Right cardiac atrium (tissue), 5 donors: ENCODE measurements at places on chromosomes 7 and 10.

DNA sequence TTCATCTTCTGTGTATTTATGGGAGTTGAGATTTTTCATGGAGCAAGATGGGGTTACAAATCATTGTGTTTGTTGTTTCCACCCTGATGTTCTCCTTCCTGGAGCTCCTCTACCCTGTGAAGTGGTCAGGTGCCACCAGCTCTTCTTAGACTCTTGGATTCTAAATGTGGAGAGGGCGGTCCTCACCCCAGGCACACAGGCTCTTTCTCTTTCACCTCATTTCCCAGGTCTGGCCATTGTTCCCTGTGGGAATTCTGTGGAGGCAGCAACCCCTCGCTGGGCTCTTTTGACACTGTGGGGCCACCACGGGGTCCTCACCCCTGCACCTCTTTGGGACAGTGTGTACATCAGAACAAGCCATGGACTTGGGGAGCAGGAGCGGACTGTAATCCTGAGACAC, 95.9 kb downstream of the TRRAP start:
- DNase-seq, result no peak

DNA sequence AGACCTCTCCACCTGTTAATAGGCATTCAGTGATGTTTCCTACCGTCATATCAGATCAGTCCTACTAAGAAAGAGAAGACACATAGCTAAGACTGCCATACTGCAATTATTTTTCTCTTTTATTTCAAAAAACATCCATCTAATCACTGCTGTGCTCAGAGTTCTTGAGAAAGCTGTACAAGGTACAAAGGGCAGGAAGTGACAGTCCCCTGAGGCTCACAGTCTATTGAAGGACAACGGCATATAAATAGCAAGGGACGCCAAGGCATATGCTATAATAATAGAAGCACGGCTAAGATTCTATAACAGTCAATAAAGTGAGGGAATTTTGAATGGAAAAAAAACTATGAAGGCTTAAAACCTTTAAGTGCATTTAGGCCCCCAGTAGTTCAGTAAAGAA, 415.3 kb upstream of the NRP1 start:
- DNase-seq, result no peak

- no peak for DNase-seq
Measured at GRCh38 chr7:84720456-84721097, 466.3 kb downstream of the SEMA3D start.

- DNase-seq, result no peak
Measured at GRCh38 chr10:35058134-35058533, 32.0 kb downstream of the CUL2 start.

DNA sequence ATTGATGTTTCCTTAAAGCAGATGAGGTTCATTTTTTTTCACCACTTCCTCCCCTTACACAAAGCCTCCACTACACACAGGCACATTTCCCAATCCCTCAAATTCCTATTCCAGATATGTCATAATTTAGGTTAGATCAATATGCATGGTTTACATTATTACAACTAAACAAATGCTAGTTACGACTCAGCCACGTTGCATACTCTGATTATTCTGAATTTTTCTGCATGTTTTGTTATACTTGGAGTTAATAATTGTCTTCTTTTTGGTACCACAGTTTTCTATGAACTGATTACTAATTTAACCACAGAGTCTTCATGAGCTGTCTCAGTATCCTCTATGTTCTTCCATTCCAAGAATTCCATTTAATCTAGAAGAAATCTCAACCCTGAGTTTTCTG, 4.4 kb upstream of the BICC1 start:
- DNase-seq, result no peak

- DNase-seq, result no peak
Measured at GRCh38 chr7:155763691-155764437, 48.4 kb downstream of the SHH start.

GRCh38 chr7:107939573-107940489, 48.8 kb downstream of the DLD start:
- DNase-seq, result peak; percentile 84

DNA sequence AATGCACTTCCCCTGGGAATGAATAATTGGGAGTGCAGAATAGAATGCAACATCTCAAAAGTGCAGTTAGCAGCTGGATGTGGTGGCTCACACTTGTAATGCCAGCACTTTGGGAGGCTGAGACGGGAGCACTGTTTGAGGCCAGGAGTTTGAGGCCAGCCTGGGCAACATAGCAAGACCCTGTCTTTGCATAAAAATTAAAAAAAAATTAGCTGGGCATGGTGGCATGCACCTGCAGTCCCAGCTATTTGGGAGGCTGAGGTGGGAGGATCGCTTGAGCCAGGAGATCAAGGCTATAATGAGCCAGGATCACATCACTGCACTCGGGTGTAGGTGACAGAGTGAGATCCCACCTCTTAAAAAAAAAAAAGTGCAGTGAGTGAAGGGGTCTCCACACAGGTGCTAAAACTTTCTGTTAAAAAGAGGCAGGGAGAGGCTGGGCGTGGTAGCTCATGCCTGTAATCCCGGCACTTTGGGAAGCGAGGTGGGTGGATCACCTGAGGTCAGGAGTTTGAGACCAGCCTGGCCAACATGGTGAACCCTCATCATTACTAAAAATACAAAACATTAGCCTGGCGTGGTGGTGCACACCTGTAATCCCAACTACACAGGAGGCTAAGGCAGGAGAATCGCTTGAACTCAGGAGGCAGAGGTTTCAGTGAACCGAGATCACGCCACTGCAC, 13.5 kb upstream of the ZMIZ1 start:
- no peak for DNase-seq

- peak; percentile 87 for DNase-seq
Measured at GRCh38 chr7:100119970-100120732, 717 bp downstream of the CNPY4 start.
